NAMALWA (cell line): ENCODE measurements at places on chromosomes 16 and 17.

DNA sequence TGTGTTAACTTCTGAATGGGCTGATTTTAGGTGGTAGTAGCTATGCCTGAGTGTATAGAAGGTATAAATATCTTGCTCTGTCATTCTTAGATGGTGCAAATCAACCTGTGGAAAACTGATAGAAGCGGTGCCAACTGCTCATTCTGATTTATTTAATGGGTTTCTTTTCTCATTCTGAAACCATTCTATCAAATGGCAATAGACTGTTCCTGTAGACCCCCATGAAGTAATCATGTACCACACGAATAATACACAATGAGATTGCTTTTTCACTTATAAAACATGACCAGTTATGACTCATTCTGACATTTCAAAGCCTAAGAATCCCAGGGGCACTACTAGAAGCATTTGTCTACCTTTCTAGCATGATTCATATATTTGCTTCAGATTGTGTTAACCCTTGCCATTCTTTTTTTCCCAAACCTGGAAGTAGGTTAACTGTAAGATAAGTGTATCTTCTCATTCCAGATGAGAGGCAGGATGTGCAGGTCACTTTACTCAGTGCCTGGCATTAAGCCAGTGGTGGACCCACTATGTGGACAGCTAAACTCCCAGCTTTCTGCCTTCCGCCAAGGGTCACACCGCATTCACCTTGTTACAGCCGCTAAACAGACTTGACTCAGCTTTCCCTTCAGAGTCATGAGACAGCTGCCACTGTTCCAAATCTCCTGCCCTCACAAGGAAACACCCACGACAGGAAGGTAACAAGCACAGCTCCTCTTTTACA, 16.4 kb upstream of the SLC16A11 start:
- DNase-seq: no peak

DNA sequence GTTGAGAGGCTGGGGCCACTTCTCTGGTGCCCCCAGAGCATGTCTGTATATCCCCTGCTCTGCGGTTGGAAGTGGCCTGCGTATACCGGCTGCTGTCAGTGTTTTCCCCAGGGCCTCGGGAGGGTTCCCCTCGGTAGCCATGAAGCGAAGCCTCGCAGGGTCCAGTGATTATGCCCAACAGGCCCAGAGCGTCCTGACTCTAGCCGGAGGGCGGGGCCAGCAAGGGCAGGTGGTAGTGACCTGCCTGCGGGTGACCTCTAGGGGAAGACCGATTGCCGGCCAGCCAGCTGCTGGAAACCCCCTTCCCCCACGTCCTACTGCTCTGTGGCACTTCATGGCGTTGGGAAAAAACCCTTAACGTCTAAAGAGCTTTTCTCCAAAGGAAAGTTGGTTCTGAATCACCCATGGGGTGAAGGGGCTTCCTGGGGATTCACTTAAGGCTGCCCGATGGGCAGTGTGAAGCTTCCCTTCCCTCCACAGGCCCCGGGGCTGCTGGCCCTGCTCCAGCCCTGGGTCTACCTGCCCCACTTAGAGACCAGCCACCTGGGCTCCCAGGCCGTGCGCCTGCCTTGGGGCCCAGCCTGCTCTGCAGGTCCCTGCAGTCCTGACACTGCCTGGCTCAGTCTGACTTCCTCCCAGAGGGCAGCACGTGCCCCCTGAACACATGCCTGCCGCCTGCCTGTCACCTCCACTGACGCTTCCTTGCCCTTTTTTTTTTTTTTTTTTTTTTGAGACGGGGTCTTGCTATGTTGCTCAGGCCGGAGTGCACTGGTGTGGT, 72.8 kb downstream of the SOCS1 start:
- DNase-seq: peak; percentile 35

DNA sequence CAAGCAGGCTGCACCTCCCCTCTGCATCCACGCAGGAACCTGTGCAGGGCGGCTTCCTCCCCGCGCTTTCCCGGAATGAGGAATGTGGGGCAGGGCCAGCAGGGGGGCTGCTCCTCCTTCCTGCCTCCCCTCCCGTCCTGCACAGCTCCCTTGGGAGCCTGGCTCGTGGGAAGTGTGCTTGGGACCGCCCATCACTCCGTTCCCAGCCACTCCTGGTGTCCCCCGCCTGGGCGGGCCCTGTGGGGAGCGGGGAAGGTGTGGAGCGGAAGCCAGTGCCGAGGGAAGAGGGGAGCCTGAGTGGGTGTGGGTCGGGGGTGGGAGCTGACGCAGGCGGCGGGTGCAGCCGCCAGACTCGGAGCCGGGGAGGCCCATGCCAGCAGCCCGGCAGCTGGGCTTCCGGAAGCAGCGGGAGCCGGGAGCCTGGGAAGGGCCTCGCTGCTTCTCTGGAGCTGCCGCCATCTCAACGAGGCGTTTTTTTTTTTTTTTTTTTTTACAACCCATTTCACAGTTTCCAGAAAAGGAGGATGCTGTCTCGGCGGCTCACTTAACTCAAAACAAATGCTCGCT, 24.1 kb downstream of the BAHCC1 start:
- DNase-seq: no peak

DNA sequence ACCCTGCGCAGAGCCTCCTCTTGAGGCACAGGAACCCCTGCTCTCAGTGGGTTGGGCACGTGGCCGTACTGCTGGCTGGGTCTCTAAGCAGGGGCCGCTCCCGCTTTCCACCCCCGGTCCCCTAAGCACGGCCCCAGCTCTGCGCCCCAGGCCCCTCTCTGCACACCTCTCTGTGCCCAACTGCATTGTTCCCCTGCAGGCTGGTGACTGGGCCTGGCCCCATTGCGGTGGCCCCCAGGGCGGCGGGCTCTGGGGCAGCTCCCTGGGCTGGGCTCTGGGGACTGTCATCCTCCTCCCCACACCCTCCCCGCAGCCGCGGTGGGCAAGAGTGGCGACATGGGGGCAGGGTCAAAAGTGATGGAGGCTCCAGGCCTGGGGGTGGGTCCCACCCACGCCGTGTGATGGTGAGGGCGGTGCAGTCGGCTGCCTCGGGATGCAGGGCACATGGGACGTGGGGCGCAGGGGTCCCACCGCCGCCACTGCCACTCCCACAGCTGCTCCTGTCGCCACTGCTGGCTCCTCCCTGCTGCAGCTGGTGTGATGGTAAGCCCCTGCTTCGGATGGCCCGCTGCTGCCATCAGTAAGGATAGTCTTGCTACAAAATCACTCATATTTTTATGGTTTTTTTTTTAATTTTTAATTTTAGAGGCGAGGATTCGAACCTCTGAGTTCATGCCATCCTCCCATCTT, 15.2 kb upstream of the ITGB3 start:
- no peak for DNase-seq

- peak; percentile 89 for DNase-seq
Measured at GRCh38 chr16:3654249-3654991, at the start of gene DNASE1. Gene DNASE1 (plus strand): TSS chr16:3654691. CDS start chr16:3655374, 683 bp downstream.

GRCh38 chr16:23080329-23080728, 68.9 kb downstream of the USP31 start:
- DNase-seq: no peak

DNA sequence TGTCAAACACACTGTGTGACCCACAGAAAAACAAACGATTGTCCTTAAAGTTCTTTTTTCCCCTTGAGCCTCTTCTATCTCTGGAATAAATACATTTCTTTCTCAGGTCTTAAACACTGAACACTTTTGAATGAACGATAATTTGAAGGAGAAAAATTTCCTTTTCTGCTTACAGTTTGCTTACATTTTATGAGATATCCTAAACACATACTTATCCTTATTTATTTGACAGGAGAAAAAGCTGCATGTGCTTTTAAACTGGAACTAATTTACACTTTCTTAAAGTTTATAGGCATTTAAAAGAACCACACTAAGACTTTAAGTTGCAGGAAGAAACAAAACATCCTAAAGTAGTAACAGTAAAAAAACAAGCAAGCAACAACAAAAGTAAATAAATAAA, 4.7 kb upstream of the IGF2BP1 start:
- no peak for DNase-seq

DNA sequence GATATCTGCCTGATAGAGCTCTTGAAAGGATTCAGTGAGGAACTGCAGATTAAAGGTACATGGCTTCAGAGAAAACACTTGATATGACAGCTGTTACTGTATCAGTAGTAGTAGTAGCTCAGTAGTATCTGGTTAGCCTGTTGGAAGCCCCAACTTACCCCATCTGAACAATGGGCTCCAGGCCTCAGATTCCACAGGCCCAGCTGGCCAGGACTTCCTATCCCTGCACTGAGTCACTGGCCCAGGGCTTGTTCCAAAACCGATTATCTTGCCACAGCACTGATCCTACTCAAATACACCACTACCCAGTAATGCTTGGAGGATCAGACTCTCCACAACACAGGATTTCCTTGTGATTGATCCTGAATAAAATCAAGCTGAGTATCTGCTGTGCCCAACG, 32.6 kb downstream of the DCUN1D3 start:
- no peak for DNase-seq

DNA sequence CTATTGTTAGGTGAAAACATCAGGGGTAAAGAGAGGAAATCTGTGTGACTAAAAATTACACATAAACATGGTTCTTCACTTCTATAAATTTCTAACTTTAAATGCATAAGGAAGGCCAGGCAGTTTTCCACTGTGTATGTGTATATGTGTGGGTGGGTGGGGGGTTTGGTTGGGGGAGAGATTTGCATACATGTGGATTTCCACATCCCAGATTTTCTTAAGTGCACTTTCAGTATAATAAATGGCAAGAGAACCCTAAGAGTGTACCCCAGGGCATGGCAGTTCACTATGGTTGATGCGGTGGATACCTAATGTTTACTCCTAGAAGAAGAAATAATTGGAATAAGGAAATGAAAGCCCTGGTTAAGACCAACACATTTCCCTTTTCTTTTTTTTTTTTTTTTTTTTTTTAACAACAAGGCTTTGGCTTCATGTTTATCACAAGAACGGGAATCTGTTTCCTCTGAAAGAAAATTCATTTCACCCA, 451.8 kb upstream of the CCL2 start:
- no peak for DNase-seq

GRCh38 chr17:42853004-42853403, 2.0 kb downstream of the AOC3 start:
- DNase-seq: no peak

GRCh38 chr17:40266882-40267281, 20.8 kb upstream of the CDC6 start:
- DNase-seq: no peak

- no peak for DNase-seq
Measured at GRCh38 chr17:58265902-58266875, 14.5 kb downstream of the MPO start.

- DNase-seq: no peak
Measured at GRCh38 chr17:20920095-20920814, 122.6 kb downstream of the USP22 start.

- DNase-seq: no peak
Measured at GRCh38 chr16:50652836-50653425, 28.2 kb downstream of the SNX20 start.

DNA sequence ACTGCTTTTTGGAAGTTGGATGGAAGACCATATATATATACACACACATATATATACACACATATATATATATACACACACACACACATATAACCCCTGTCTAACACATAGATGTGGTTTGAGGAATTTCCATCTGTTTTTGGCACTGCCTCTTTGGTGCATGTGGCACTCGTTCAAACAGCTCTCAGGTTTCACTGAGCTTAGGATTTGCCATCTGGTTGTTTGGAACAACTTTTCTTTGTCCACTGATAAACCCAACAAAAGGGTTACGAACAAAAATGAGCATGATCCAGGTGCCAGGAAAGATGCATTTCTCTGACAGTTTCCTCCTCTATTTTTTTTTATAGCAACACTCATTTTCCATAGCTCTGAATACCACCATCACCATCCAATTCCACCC, 14.6 kb upstream of the KCNJ16 start:
- DNase-seq: no peak

DNA sequence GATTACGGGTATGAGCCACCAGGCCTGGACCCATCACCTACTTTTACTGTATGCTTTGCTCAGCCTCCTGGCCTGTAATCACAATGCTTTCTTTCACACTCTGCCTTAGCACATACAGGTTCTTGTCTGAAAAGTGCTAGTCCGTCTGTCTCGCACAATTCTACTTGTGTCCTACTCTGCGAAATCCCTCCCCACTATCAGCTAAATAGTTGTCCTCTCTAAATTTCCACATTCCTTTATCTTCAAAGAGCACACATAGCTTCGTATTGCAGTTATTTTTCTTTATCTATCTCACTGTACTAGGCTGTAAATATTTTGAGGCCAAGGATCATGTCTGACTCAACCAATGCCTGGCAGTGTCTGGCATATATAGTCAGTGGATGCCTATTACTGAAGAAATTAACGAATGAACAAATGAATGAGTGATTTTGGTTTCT, 38.5 kb upstream of the ETV4 start:
- no peak for DNase-seq

GRCh38 chr16:61871837-61872777, 164.1 kb downstream of the CDH8 start:
- DNase-seq: no peak

DNA sequence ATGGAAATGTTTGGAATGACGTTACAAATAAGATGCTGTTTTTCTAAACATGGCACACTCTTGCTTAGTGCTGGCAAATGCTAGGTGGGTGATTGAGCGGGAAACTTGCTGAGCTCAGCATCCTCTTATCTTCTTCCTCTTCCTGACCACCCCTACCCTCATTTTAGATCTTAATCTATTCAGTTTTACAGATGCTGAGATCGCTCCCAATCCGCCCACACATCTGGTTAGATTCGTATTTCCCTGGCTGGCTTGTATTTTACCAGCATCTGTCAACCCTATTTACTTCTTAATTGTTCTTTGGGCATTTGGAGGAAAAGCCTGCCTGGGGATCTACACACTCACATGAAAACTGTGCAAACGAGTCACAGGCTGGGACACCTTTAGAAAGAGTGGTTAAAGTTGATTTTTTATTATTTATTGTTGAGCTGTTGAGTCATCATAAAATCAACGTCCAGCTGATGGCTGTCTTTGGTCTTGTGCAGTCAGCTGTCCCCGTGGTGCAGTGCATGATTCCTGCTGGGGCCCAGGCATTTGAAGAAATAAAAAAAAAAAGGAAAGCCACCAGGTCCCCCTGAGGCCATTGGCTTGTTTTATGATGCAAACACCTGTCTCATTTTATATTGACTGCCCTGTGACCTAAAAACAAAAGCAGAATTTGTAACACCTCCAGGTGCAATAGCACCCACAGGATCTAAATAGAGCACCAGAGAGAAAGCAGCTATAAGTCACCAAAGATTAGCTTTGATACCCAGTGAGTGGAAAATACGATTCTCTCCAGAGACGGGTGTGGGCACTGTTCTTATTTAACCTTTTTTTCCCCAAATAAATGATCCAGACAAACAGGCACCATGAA, 258.6 kb downstream of the HS3ST3B1 start:
- no peak for DNase-seq

GRCh38 chr16:53090591-53091411, 36.0 kb downstream of the CHD9 start:
- DNase-seq: no peak

- DNase-seq: no peak
Measured at GRCh38 chr16:21659124-21659523, 4.6 kb upstream of the OTOA start.

- no peak for DNase-seq
Measured at GRCh38 chr17:4317610-4318009, 48.9 kb downstream of the UBE2G1 start.
